ENCODE measurements at places on chromosomes 6 and 20. TPM values are rescaled to one million over a fixed set of nuclear protein-coding genes. Genes with fewer than 3 reads are reported as not detected.
A peak's percentile ranks its signal among the peaks of the same experiment; 100 is the strongest.

DNA sequence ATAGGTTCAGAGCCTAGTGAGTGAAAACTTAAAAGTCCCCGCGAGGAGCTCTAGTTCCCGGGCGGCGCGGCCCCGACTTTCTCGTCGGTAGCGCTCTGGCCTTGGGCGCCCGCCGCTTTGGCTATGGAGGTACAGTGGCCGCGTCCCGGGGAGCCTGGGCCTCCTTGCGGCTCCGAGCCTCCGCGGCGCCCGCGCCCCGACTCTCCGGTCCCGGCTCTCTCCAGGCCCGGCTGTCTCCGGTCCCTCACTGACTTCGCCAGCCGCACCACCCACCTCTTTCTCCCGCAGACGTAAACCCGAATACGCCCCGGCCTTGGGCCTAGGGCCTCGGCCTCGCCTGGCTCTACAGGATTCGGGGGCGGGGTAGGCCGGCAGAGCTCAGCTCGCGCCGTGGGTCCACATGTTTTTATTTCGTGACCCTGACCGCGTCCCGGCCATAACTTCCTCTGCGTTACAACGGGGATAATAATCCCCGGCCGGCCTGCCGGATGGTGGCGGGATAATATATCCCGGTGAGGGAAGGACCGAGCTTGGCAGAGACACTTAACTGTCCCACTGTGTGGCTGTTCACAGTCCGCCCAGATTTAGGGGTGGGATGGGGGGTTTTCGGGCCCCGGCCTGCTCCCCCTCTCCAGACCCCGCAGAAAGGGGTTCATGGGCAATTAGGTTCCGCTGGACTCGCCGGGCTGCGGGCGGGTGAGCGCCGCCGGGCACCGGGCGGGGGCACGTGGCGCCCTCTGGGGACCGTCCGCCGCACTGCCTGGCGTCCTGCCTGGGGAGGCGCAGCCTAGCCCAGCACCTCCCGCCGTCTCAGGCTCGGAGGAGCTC, 10.0 kb upstream of the TBX18 start:
- peak; percentile 93 for DNase-seq

Gene ZBTB22
- total RNA-seq = 11.6 TPM

- DNase-seq = peak; percentile 63
These were observed 33.5 kb downstream of the YTHDF1 start for GRCh38 chr20:63182425-63182824.

Gene THBD
- total RNA-seq = 1.2 TPM

- DNase-seq = no peak
These were observed 17.1 kb upstream of the MTHFD1L start for GRCh38 chr6:150848400-150848799.

DNA sequence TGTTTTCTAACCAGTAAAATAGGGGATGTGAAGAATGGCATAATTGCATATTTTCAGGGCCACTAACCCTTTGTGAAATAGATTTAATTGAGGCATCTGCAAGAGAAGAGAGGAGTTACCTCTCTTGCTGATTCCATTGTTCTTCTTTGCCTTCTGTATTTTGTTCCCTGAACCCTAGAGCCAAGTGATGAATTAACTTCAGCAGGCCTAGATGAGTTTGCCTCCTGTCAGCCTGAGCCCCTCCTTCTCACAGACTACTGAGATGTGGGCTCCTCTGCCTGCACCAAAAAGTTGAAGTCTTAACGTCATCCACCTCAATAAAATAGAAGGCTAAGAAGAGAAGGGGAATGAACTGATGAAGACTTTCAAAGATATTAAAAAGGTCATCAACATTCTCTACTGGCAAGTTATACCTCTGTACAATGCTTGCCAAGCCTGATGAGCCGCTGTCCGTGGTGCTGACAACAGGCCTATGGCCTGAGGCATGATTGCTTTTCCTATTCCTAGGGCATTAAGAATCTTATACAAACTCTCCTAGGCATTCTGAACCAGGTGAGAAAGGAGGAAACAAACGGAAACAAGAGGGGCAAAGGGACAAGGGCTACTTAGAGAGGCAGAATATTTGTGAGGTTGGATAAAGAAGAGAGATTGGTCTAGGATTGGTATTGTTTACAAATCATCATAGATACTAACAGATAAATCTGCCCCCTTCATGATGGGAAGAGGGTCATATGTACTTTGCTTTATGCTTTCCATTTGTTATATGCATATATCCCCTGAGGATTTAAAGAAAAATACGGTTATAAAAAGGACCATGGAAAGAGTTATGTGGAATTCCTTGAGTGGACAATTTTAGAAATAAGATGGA, 46.8 kb downstream of the CD24 start:
- DNase-seq = peak; percentile 56

- DNase-seq = no peak
These were observed 215.3 kb upstream of the KCNQ5 start for GRCh38 chr6:72406517-72406916.

DNA sequence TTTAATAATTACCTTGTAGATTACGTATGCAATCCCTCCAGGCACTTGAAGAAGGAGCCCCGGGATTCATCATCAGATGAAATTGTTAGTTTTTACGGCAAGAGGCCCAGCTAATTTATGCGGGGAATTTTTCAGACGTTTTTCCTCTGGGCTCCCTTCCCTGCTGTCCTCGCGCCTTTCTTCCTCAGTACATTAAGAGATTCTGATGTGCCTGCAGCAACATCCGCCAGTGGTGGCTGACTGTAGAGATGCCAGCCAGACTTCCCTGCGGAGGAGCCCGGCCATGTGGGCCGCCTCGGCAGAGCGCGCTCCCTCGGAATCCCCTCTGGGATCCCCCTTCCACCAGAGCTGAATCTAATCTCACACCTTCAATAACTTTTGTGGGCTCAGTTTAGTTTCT, 46.4 kb upstream of the POU3F2 start:
- DNase-seq = peak; percentile 56

Gene DNAJC5
- 29.2 TPM for total RNA-seq

Gene APOBEC2
- total RNA-seq = not detected

DNA sequence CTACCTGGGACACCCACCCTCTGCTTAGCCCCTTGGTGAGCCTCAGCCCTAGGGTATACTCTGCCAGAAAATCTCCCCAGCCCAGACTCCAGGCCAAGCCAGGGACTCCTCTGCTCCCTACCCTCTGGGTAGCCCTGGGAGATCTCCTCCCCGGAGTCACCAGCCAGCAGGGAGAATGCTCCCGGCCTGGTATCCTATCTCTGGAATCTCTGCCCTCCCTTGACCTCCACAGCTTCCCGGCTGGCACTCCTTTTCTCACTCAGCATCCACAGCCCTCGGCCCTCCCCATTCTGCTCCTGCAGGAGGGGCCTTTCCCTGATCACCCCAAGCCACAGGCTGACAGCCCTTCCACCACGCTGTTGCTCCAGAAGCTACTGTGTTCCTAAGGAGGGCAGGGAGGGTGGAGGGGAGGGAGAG, 22.6 kb downstream of the NOL4L start:
- DNase-seq = peak; percentile 87

DNA sequence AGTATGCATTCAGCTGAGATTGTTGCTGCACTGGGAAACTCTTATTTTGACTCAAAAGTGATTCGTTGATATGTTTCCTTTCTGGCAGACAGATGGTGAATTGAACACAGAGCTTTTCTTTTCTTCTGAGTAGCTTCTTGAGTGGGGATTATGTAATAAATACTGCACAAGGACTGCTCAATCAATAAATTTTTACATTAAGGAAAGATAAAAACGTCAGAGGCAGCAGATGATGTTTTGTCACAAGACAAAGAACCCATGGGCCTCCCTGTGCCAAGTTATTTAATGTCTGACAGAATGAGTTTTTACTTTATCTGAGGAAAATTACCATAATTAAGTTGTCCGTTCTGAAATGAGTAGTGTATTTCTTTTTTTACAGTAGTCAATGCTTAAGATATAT, 460.3 kb downstream of the UTRN start:
- DNase-seq = no peak

GRCh38 chr20:24692446-24693200, 223.2 kb downstream of the SYNDIG1 start:
- no peak for DNase-seq

DNA sequence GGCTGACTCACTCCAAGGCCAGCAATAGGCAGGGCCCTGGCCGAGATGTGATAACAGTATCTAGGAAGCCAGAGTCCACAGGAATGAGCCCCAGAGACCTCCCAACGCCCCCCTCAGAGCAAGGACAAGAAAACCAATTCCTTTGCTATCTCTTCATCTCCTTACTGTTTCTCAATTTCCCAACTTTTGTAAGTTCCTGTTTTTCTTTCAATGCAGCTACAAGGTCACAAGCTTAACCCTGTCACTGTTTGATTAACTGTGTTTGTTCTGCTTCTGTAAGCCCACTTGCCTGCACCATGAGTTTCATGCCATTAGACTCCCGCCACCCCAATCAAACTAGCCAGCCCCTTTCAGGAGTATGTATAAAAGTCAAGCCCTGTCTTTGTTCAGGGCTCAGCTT, 3.5 kb downstream of the FKBP1C start:
- no peak for DNase-seq

GRCh38 chr6:7145885-7146828, 38.4 kb downstream of the RREB1 start:
- DNase-seq = no peak

Gene LHFPL5
- total RNA-seq = not detected

GRCh38 chr6:3176562-3177355, 19.4 kb upstream of the TUBB2A start:
- DNase-seq = no peak

DNA sequence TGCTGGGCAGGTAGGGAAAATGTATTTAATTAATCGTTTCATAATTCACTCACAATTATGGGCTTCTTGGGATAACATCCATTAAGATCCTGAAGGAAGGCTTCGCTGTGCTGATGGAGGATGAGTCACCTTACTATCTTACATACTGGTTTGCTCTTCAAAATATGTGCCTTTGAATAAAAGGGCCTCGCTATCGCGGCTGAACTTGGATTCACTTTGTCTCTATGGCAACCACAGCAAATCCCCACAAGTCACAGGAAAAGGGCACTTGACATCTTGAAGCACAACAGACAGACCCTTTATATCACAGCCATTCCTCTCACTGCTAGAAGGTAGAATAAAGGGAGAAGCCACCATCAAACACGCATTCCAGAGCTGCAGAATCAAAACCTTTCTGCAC, 141.3 kb upstream of the MYLIP start:
- no peak for DNase-seq

DNA sequence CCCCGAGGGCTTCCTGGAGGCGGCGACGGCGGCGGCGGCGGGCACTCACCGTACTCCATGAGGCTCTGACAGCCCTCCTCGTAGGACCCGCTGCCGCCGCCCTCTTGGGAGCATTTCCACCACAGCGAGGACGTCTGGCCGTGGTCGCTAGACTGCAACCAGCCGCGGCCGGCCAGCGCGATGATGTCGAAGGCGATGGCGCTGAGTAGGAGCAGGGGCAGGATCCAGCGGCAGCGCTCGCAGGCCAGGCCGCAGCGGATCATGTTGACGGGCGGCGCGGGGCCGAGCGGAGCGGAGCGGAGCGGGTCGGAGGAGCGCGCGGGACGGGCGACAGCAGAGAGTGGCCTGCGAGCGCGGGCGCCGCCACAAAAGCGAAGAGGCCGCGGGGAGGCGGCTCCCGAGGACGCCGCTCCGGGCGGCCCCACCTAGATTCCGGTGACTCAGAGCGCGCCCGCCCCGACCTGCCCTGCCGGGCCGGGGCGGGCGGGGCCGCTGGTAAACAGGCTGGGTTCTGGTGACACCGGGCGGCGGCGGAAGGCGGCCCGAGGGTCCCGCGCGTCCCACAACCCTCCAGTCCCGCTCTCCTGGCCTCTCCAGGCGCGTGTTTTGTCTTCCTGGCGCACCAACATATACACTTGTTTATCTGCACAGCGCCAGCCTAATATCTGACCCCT, at the start of gene PERP:
PERP (minus strand) TSS at position 342 of the 674 bp plus-strand sequence; CDS start at position 263, 79 bp downstream.
- peak; percentile 79 for DNase-seq

GRCh38 chr6:102026649-102027048, 633.1 kb downstream of the GRIK2 start:
- no peak for DNase-seq

- DNase-seq = no peak
These were observed 233.6 kb upstream of the BMP2 start for GRCh38 chr20:6533761-6534479.

GRCh38 chr6:11584244-11584643, 46.7 kb downstream of the TMEM170B start:
- no peak for DNase-seq

Gene CRISP3
- total RNA-seq = not detected

DNA sequence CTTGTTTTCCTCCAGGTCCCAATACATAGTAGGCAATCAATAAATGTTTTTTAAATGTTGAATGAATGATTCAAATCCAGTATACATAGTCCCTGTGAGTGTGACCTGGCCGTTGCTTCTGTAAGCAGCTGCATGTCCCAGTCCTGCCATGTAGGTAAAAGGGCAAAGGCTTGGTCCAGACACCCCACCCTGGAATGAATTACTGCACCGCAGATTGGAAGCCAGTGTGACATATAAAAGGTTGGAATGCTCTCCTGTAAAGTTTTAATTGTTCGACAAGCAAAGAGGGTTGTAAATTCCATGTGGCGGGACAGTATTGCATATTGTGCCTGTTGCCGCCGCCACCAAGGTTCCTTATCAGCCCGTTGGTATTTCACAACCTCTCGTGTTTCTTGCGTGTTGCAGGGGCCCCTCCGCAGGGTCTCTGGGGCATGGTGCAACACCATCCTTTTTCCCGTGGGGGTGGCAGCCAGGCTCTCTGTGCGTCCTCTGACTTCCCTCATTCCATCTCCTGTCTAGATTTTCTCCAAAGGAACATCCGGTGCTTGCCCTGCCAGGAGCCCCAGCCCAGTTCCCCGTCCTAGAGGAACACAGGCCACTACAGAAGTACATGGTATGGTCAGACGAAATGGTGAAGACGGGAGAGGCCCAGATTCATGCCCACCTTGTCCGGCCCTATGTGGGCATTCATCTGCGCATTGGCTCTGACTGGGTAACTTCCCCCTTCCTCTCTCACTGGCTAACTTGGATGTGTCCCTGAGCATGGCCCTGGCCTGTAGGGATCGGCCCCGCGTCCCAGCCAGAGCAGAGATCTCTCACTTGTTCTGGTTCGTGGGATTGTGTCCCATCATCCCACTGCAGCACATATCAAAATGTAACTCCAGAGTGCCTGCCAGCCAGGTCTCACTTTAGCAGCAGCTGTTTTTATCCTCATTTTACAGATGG, 20.3 kb downstream of the POFUT1 start:
- no peak for DNase-seq

DNA sequence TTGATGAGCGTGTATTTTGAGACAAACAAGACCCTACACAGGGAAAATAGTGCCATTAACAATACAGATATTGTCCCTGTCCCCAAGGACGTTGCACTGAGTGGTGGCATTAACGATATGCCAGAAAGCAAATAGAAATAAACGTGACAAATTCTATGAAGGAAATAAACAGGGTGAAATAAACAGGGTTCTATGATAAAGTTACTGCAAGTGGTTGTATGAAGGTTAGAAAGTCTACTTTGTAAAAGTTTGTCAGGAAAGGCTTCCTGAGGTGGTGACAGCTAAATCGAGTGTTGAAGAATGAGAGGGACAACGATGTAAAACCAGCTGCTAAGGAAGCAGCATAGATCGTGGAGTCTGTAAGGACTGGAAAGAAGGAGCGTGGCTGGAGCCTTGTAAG, 380.2 kb downstream of the LAMA2 start:
- no peak for DNase-seq

GRCh38 chr6:143276436-143276835, 174.1 kb downstream of the ADAT2 start:
- DNase-seq = no peak
